Frontal cortex (tissue), 4 donors: ENCODE measurements at places on chromosomes 13 and 19. TPM values are rescaled to one million over a fixed set of nuclear protein-coding genes. Genes with fewer than 3 reads are reported as not detected.
A peak's percentile ranks its signal among the peaks of the same experiment; 100 is the strongest.

- DNase-seq: peak; percentile 51
These were observed 50.3 kb upstream of the SIN3B start for GRCh38 chr19:16778796-16779411.

ZNF83 gene
- total RNA-seq: 29.3 TPM

- no peak for DNase-seq
These were observed 114.4 kb downstream of the ZDHHC20 start for GRCh38 chr13:21344662-21345176.

DNA sequence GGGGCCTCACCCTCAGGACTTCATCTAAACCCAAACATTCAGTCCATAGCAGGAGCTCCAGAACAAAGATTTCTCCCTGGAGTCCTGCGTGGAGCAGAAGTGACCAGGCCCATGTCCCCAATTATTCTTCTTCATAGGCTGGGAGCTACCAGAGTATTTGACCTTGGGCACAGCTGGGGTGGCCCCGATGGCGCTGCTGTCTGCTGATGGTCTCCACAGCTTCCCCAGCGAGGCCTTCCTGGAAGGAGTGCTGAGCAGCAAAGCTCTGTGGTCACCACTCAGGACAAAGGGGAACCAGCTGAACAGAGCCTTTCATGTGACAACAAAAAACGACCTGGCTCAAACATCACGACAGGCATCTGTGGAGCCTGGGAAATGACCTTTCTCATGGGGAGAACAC, 62.7 kb upstream of the ARGLU1 start:
- no peak for DNase-seq

DNA sequence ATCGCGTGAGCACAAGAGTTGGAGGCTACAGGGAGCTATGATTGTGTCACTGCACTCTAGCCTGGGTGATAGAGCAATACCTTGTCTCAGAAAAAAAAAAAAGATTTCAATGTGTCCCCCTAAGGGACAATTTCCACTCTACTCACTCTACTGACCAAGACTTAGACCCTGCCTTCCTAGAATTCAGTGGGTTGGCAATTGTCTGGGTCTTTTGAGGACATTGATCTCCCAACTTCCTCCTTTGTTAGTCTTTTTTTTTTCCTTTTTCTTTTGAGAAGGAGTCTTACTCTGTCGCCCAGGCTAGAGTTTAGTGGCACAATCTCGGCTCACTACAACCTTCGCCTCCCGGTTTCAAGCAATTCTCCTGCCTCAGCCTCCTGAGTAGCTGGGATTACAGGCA, 2.2 kb downstream of the SPTBN4 start:
- no peak for DNase-seq

DNA sequence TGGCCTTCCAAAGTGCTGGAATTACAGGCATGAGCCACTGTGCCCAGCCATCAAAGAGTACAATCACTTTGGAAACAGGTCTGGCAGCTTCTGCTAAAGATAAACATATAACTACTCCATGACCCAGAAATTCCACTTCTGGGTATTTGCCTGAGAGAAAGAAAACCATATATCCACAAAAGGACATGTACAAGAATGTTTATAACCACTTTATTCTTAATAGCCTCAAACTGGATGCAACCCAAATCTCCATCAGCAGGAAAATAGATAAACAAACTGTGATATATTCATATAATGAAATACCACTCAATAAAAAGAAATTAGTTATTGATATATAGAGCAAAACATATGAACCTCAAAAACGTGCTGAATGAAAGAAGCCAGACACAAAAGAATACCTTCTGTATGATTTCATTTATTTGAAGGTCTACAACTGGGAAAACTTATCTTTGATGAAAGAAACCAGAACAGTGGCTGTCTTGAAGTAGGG, 40.5 kb downstream of the TEX26 start:
- no peak for DNase-seq

DNA sequence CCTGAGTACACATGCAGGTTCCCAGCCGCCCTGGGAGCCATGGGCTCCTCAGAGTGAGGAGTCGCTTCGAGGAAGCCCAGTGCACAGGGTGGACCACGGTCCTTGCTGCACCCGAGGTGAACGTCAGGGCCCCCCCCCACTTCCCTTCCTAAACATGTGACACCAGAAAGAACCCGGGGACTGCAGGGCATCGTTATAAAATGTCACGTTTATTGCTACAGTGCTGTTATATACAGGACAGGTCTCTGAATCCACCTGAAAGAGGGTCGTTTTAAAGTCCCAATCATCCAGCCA, 3.8 kb upstream of the UQCR11 start:
- no peak for DNase-seq

HNRNPUL1 gene
- total RNA-seq: 51.8 TPM
